ENCODE measurements at places on chromosomes 1 and 21. TPM values are rescaled to one million over a fixed set of nuclear protein-coding genes. Genes with fewer than 3 reads are reported as not detected.

FAM72D gene
- 4.7 TPM for polyA plus RNA-seq

DNA sequence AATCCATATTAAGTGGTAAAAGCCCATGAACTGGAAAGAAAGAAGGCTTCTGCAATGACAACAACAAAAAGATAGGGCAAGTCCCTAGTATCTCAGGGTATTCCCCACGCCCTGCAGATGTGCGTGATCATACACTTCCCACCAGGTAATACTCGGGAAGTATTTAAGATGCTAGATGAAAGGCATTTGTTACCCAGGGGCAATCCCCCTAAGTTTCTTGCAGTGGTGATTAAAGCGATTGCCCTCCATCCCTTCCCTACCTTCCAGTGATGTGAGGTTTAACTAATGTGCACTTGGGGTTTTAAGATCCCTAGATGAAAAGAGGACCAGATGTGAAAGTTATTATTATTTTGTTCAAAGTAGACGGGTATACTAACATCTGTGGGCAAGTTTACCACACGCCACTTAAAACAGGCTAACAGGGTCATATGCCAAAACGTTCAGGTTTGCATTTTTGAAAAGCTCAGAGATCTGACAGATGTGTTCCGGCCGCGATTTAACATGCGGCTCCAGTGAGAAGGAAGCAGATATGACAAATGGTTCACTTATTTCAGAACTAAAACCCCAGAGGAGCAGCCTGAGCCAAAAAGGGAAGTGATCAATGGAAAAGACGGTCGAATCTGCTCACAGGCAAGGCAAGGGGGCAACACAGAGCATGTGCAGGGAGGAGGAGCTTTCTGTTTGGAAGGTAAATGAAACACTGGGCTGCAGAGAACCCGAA lies 17.4 kb downstream of the TIAM1 start:
- DNase-seq, result no peak

DNA sequence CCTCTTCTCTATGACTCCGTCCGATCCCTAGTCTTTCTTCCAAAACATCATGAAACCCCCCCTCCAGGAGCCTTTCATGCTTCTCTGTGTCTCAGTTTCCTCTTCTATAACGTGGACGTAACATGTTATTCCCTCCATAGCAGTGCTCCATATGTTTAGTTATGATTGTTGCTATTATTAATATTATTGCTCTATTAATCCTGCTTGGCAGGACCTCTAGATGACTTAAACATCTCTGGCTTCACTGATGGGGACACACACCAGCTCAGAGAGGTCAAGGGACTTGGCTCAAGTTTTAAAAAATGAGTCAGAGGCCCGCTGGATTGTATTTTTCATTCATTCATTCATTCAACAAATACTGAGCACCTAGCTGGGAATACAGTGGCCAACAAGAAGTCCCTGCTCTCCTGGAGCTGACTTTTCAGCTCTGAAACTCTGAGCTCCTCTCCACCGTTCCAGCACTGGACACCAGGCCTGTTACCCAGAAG lies 404 bp upstream of the CPLANE2 start:
- no peak for DNase-seq

DNA sequence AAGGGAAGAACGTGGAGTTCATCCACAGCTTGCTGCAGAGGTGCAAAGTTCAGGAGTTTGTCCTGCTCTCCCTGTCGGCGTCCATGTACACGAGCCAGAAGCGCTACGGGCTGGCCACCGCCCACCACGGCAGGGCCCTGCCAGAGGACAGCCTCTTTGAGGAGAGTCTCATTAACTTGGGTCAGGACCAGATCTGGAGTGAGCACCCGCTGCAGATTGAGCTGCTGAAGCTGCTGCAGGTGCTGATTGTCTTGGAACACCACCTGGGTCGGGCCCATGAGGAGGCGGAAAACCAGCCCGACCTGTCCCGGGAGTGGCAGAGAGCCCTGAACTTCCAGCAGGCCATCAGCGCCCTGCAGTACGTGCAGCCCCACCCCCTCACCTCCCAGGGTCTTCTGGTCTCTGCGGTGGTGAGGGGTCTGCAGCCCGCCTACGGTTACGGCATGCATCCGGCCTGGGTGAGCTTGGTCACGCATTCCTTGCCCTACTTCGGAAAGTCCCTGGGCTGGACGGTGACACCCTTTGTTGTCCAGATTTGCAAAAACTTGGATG lies 73.8 kb upstream of the MORC3 start:
- peak; percentile 12 for DNase-seq

CFAP45 gene
- polyA plus RNA-seq, result 3.1 TPM

DNA sequence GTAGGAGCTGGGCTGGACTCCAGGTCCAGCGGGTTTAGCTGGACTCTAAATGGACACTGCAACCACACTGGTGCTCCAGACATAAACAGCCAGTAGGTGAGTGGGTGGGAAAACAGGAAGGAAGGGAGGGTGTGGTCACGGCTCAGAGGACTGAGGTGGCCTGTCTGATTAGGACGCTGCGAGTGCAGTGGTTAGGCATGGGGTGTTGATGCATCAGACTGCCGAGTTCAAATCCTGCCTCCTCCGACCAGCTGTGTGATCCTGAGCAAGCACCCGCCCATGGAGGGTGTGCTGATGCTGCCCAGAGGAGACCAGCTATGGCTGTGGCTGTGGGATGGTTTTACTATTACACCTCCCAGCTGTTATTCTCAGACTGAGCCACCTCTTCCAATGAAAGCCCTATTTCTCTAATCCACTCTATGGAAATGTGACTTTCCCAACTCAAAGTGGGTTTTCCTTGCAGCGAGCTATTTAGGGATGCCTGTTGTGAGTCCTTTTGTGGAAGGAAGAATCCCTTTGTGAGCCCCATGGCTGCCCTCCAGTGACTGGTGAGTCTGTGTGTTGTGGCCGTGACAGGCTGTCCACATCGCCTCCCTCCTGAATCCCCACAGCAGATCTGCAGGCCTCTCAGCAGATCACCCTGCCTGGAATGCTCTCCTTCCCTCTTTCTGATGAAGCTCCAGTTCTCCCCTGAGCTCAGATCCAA lies 56.6 kb upstream of the EDN2 start:
- DNase-seq, result no peak

- DNase-seq, result no peak
These were observed 17.6 kb upstream of the TRAF3IP3 start for GRCh38 chr1:209738270-209738669.

- DNase-seq, result no peak
These were observed 13.6 kb upstream of the SLC25A34 start for GRCh38 chr1:15722411-15722810.

DNA sequence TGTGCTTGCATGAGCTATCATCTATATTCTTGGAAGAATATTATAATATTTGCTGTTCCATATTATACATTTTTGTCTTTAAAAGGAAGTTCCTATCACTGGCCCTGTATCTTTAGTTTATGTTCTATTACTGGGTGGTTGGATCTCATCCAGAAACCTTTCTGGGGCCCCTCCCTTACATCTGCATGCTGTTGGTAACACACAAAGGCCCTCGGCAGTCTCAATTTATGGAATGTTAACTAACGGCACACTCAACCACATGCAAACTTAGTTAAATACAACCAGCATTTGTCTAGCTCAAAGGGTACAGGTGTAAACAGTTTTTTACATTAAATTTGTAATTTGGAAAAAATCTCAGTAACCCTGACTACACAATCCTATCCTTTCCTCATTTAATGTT lies 9.7 kb upstream of the HYI start:
- no peak for DNase-seq

GRCh38 chr1:177032434-177032833 lies 132.1 kb downstream of the ASTN1 start:
- DNase-seq, result no peak

SETD4 gene
- polyA plus RNA-seq, result 33.8 TPM

DNA sequence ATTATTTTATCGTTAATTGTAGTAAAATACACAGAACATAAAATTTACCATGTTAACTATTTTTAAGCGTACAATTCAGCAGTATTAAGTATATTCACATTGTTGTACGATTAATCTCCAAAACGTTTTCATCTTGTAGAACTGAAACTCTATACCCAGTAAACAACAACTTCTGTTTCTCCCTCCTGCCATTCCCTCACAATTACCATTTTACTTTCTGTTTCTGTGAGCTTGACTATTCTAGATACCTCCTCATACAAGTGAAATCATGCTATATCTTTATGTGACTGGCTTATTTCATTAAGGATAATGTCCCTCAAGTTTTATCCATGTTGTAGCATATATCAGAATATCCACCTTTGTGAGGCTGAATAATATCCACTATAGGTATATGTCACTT lies 156.8 kb downstream of the ST6GALNAC3 start:
- no peak for DNase-seq

DNA sequence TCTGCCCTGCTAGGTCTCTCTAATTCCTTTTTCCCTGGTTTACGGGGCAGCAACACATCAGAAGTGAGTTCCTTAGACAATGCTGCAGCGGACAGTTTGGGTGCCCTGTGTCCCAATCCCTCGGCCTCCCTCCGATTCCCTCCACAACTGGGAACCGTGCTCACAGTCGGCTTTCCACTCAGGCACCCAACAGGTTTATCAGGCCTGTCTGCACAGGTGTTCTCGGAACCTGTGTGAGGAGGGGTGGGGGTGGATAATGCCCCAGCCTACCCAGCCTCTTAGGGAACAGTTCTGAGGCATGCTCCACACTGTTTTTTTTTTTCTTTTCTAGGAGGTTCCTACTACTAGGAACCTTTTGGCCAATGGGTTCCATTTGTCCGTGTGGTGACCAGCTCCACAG lies 131.2 kb downstream of the DISC1 start:
- no peak for DNase-seq
